ENCODE measurements at places on chromosomes 4 and X.
A peak's percentile ranks its signal among the peaks of the same experiment; 100 is the strongest.

- peak; percentile 34 for DNase-seq
- H3K27me3 ChIP-seq = no peaks in the 10 kb centered on the region
- no peak overlapping the region for H3K27ac ChIP-seq
- H3K4me3 ChIP-seq = no peak overlapping the region
Measured at GRCh38 chr4:154503598-154503997, 12.0 kb upstream of the DCHS2 start.

- H3K36me3 ChIP-seq = no peaks in the 10 kb centered on the region
- H3K4me1 ChIP-seq = no peaks in the 10 kb centered on the region
- DNase-seq = no peak
- H3K4me3 ChIP-seq = no peak overlapping the region
- no peaks in the 10 kb centered on the region for H3K27me3 ChIP-seq
Measured at GRCh38 chr4:174613979-174614378, 91.7 kb upstream of the HPGD start.

- H3K27ac ChIP-seq = peak overlapping the region; percentile 20
- peak; percentile 27 for DNase-seq
- 0 out of 2 replicates have a peak, but pooled peaks cover 8% of the 10 kb centered on the region for H3K4me1 ChIP-seq
- H3K4me3 ChIP-seq = no peak overlapping the region
Measured at GRCh38 chr4:24805566-24805965, 10.2 kb downstream of the SOD3 start.

DNA sequence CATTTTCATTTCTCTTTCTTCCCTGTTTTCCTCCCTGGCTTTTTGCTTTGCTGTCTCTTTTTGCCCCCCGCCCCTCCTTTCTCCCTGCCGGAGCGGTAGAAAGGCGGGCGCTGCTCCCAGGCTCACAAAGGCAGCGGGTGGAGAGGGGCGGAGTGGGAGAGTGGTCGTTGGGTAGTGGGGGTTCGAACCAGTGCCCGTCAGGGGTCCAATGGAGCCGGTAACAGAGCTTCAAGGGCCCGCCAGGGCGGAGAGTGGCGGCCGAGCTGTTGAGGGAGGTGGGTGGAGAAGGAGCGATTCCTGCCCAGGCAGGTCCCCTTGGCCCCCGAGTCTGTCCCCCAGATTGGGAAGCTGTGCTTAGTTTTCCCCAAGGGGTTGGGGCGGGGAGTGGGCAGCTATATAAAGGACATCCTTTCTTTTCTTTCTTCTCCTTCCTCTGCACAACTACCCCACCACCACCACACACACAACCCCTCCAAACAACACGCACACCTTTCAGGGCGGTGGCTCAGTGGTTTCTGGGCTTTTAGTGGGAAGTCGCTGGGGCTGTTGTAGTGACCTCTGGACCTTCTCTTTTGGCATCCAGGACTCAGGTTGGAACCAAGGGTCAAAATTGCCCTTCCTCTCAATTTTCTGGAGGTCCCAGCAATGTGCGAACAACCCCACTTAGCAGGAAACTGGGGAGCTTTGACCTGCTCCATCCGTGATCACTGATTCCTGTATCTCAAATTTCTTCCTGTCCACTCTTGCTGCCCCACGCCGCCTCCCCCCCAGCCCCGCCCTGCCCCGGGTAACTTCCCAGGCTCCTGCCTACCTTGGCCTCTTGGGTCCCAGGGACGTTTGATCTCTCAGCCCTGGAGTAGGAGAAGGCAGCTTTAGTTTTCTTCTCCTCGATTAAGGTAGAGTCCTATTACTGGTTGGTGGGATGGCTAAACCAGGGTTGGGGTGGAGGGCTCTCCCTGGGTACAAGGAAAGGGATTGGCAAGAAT lies 1.9 kb downstream of the EFNB1 start:
- no peaks in the 10 kb centered on the region for H3K27me3 ChIP-seq
- H3K27ac ChIP-seq = no peak overlapping the region
- no peak overlapping the region for H3K4me3 ChIP-seq

DNA sequence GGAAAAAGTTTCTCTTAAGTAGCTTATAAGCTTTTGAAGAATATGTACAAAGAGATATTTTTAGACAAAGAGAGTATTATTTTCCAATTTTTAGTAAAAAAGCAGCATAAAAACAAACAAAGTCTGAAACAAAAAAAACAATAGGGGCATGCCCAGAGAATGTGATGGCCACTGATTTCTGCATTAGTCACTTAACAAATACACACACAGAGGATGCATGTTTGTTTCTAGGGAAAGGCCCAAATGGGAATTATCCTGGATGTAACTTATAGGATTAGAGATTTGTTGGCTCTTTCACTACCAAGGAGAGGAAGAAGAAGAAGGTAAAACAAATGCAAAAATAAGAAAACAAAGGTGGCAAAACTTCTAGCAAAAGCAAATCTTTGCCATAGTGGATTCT lies 95.9 kb upstream of the SCOC start:
- H3K27ac ChIP-seq = no peak overlapping the region
- no peaks in the 10 kb centered on the region for H3K27me3 ChIP-seq
- no peaks in the 10 kb centered on the region for H3K36me3 ChIP-seq
- no peak for DNase-seq
- H3K4me3 ChIP-seq = no peak overlapping the region

GRCh38 chrX:129743821-129744220 lies 5.0 kb downstream of the XPNPEP2 start:
- DNase-seq = no peak
- H3K27ac ChIP-seq = no peak overlapping the region
- H3K4me3 ChIP-seq = no peak overlapping the region
- H3K36me3 ChIP-seq = no peaks in the 10 kb centered on the region
- H3K4me1 ChIP-seq = no peaks in the 10 kb centered on the region

DNA sequence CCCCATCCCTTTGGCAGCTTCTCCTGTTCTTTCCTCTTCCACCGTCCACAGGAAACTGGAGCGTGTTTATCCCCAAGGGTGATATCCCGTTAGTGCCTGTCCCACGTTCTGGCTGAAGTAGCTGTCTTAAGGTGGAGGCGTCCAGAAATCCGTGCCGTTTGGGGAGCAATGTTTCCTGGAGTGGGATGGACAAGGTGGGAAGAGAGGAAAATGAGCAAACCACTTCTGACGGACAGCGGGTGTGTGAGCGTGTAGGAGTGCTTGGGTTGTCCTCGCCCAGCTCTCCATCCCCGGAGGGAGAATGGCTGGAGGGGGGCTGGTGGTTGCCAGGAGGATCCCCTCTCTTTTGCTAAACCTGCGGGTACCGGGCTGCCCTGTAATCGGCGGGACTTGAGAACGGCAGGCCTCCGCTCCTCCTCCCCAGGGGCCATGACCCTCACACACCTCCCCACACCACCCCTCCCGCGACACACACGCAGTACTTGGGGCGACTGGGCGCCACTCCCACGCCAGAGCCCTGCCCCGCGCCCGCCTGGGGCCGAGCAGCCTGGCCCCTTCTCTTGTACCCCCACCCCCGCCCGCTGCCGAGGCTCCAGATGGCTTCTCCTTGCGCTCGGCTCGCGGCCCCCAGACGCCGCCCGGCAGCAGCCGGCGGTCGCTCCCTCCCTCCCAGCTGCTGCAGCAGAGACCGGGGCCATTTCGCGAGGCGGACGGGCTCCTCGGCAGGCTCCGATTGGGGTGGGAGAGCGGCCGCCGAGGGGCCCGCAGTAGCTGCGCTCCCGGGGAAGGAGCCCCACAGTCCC lies 13.9 kb upstream of the PRDM8 start:
- no peak for DNase-seq
- no peaks in the 10 kb centered on the region for H3K4me1 ChIP-seq
- H3K4me3 ChIP-seq = peak overlapping the region; percentile 90
- H3K36me3 ChIP-seq = no peaks in the 10 kb centered on the region
- H3K27ac ChIP-seq = no peak overlapping the region
- peaks cover 8% of the 10 kb centered on the region for H3K27me3 ChIP-seq

- DNase-seq = no peak
- H3K4me3 ChIP-seq = no peak overlapping the region
- H3K4me1 ChIP-seq = no peaks in the 10 kb centered on the region
Measured at GRCh38 chr4:160595646-160596045, 1492.8 kb downstream of the RAPGEF2 start.
